ENCODE measurements at places on chromosomes 2 and 18.

- no peak for DNase-seq
Measured at GRCh38 chr2:232342635-232343565, 35.7 kb upstream of the ALPP start.

- no peak for DNase-seq
Measured at GRCh38 chr2:17912266-17912691, 33.8 kb downstream of the KCNS3 start.

DNA sequence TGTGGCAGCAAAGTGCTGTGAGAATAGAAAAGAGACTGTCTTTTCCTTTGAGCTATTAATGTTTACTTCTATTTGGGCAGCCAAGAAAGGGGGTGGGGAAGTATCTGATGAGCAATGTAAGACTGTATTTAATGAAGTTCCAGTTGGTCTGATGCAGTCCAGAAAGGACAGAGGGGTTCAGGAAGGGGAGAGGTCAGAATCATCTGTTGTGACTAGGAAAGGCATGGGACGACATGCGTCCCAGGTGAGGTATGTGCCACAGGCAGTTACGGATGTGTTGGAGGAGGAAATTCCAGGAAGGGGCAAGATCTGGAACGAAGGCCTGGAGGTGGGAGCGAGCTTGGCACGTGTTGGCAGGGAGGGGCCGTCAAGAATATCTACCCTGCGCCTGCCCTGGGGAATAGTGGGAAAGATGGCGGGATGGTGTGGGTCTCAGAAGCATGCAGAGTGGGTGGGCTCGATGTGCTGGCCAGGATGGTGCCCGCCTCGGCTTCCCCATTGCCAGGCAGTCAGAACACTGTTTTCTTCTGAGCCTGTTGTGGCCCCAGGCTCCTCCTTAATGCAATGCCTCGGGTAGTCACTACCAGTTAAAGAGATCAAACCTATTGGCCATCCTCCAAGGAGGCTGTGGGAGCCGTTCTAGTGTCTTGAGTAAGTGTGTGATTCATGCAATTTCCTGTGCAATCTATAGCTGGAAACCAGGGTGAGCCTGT is 57.8 kb upstream of the TXNDC2 start:
- DNase-seq = no peak

DNA sequence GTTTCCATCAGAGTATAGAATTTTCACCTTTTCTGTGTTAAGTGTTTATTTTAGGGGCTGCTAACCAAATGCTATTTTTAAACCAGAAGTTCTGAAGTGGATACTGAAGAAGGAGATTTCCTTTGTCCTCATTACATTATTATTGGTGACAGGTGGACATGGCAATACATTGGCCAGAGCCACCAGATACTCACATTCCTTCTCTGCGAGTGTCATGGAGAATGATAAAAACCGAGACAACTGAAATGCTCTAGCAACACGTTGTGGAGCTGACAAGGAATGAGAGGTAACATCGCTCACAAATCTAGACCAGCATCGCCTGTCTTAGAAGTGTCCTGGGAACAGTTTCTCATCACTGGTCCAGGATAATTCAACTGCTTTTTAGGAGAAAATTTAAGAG is 241.2 kb downstream of the IRS1 start:
- DNase-seq = no peak

DNA sequence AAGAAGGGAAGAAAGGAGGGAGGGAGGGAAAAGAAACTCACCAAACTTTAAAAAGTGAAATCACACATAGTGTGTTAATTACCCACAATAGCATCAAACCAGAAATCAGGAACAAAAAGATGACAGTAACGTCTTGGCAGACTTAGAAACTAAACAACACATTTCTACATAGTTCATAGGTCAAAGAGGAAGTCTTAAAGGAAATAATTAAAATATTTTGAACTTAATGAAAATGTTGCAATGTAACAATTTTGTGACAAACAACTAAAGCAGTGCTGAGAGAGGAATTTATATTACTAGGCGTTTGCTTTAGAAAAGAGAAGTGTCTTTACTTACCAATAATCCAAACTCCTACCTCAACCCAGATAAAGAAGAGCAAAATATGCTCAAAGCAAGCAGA is 505.0 kb upstream of the ID2 start:
- DNase-seq = no peak

DNA sequence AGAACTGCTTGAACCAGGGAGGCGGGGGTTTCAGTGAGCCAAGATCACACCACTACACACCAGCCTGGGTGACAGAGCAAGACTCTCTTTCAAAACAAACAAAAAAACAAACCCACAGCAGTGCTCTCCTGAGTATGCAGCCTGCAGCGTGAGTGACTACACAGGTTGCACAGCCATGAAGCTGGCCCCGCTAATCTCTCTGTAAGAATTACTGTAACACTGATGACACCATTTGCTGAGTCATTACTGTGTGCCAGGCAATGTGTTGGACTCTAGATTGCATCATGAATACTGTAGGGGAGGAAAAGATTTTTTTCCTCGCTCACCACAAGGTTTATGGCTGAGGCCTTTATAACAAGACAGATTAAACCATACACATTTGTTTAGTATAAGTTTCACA is 118.6 kb upstream of the ATP8B1 start:
- DNase-seq = no peak

- DNase-seq = peak; percentile 31
Measured at GRCh38 chr18:13726972-13727331, 479 bp downstream of the RNMT start.

- no peak for DNase-seq
Measured at GRCh38 chr2:187552828-187553681, 1.2 kb downstream of the TFPI start.

DNA sequence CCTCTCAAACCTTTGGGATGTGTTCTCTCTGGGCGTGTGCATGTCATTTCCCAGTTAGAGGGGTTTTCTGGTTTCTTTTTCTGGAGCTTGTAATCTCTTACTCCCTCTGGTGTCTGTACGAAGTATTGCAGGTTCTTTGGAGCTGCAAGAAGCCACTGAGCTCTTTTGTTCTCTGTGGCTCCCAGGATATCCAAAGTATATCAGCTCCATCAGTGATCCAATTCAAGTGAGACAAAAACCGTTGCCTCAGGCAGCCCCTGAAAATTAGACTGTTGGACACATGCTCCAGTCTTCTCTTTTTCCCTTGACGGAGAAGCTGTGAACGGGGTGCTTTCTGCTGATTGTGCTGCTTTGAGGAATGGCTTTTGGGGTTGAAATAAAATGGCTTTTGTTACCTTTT is 59.0 kb upstream of the LDLRAD4 start:
- DNase-seq = no peak

DNA sequence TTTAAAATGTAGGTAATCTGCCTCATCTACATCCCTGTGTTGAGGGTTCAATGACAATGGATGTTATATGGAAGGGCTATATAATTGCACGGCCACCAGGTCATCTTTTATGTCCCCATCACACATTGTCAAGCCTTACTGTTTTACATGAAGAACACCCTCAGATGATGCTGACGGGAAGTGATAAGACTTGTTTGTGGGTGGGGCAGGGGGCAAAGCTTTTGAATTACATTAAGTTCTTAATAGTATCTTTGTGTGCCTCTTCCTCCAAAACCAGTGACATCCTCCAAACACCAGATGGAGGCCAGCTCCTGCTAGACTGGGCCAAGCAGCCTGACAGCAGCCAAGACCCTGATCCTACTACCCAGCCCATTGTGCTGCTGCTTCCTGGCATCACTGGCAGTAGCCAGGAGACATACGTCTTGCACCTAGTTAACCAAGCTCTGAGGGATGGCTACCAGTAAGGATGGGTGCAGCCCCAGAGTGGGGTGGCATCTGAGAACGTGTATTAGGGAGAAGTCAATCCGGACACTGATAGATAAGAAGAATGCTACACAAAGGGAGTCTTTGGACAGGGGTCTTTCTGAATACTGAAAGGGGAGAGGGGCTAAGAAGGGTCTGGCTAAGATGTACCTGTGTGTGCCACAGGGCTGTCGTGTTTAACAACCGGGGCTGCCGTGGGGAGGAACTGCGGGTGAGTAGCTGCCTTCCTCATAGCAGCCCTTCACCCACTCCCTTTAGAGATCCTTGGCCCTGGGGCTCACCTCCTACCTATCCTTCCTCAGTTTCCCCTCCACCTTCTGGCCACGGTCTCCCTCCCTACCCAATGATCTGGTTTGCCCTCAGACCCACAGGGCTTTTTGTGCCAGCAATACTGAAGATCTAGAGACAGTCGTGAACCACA is 5.3 kb downstream of the ABHD1 start:
- DNase-seq = no peak

GRCh38 chr2:134341476-134341875 is 87.6 kb downstream of the MGAT5 start:
- DNase-seq = no peak

GRCh38 chr2:41840702-41841551 is 206.9 kb upstream of the PKDCC start:
- peak; percentile 86 for DNase-seq

- no peak for DNase-seq
Measured at GRCh38 chr2:50987616-50988313, 44.2 kb downstream of the NRXN1 start.

DNA sequence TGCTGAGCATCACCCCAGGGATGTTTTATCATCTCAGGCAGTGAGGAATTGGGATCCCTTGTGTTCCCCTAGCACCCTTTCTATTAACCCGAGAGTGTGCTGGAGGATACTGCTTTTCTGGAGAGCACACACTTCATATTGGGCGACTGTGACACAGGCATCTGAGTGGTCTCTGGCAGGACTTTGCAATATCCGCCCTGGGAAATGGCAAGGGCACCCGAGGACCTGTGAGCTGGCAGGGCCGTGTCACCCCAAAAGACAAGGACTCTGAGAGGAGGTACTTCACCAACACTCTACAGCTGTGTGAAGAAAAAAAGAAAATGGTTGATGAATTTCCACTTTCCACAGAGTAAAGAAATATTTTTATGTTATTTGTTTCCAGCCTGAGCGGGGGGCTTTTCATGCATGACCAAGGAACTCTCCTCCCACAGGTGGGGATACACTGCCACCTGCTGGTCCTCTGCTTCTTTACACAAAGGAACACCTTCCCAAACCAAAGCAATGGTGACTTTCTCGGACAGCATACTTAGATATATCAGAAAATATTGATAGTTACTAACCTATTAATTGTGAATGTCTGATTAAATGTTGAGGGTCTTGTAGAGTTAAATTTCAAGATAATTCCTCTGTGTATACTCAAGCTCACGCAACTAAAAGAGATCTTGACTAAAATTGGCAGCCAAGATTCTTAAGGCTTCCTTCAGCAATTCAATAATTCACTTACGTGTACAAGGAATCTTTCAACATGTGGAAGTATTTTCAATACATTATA is 45.9 kb upstream of the REG3G start:
- DNase-seq = no peak

DNA sequence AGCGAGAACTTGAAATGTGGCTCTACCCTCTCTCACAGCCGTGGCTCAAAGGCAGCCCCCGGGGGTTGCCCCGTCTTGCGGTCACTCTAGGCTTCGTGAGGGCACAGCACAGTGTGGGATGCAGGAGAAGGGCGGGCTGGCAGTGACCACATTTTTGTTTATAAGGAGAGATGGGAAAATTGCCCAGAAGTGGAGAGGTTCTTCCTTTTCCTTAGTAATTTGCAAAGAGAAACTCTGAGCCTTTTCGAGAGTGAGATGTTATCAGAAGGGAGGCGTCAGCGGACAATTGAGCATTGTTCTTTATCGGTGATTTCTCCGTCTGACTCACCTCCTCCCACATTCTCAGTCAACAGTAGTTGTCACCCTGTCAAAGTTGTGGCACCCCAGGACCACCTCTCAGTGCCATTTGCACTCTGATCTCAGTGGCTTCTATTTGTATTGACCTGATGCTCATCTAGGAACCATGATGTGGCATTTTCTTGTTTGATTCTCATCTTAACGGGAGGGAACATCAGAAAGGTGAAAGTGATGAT is 89.6 kb downstream of the ACAA2 start:
- DNase-seq = no peak

DNA sequence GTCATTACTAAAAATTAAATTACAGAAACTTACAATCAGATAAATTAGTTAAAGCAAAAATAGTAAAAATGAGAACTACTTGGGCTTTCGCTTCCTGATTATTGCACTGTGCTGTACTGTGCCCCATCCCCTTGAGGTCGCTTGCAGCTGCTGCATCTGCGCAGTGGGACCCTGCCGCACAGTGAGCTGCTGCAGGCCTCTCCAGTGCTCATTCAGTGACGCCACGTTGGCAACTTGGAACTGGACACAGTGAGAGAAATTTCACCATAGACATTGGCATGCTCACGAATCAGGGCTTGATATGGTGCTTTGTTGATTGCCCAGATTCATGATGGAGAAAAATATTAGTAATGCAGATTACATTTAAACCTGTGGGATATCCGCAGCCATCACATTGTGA is 290.8 kb upstream of the MYT1L start:
- no peak for DNase-seq

GRCh38 chr18:57920036-57920435 is 116.9 kb upstream of the ATP8B1 start:
- DNase-seq = no peak

DNA sequence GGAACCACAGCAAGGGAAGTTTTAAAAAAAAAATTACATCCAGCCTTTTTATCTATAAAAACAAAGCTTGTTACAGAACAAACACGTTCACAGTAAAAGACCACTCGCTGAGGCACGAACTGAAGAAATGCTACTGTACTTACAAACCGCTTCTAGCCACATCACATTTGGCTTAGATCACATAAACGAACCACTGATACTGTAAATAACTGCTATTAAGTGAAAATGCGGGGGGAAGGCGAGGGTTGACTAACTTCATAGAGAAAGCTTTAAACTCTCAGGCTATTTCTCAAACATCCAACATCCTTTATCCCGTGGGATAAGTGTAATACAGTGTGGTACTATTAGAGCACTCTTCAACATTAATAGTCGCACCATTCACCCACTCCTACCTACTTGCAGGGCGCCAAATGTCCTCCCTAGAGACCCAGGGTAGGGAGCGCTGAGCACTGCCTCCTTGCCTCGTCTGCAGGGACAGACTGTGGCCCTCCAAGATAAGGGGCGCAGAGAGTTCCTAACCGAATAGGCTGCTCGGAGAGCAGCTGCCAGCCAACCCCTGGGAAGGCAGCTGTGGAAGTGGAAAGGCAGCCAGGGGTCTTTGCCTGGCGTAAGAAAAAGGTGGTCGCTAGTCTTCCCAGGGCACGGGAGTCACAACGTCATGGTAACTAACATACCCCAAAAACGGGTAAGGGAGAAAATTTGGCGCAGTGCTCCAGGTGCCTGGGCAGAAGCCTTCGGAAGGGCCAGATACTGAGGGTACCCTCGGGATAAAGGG is 854 bp downstream of the GPR155 start:
- no peak for DNase-seq

GRCh38 chr2:55403256-55403998 is 16.2 kb downstream of the CCDC88A start:
- no peak for DNase-seq

DNA sequence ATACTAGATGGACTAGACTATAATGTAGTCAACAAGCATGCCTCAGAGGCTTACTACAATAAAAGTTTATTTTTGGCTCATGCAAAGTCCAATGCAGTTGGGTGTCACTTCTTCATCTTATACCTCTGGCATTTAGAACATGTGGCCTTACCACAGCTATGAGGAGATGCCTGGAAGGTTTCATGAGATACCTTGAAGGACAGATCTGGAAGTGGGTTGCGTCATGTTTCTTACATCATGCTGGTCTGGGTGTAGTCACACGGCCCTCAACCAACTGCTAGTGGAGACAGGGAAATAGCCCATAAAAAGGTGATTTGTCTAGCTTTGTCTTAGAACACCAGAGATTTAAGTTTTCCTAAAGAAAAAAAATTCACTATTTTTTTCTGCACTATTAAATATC is 91.7 kb upstream of the MMADHC start:
- no peak for DNase-seq

All from esophagus squamous epithelium (tissue), 5 donors.